ENCODE measurements at places on chromosomes 13 and 19.

GRCh38 chr19:36140304-36141038, 605 bp downstream of the CAPNS1 start:
- H3K4me3 ChIP-seq = peak overlapping the region; percentile 80
- peaks cover 14% of the 10 kb centered on the region for H3K4me1 ChIP-seq
- no peaks in the 10 kb centered on the region for H3K27me3 ChIP-seq
- DNase-seq = peak; percentile 88

GRCh38 chr19:49950956-49951526, 9.9 kb downstream of the SIGLEC11 start:
- DNase-seq = no peak
- H3K27ac ChIP-seq = no peak overlapping the region
- H3K4me1 ChIP-seq = no peaks in the 10 kb centered on the region
- no peak overlapping the region for H3K4me3 ChIP-seq

DNA sequence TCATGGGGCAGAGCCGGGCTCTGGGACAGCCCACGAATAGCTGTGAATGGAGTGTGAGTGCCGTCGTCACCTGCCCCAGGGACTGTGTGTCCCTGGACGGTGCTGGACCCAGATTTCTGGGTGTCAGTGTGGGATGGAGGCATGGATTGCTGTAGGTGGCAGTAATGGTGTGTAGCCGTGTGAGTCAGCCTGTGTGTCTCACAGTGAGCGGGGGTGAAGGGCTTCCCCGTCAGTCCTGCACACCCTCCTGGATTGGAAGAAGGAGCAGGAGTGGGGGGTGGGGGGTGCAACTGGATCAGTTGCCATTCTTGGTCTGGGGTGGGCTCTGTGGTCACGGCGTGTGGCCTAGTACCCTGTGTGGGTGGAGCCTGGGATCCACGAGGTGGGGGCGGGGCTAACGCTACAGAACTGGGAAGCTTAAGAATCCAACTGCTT, 6.5 kb upstream of the LTBP4 start:
- H3K27me3 ChIP-seq = no peaks in the 10 kb centered on the region
- no peak for DNase-seq
- H3K27ac ChIP-seq = no peak overlapping the region
- peaks cover 8% of the 10 kb centered on the region for H3K4me1 ChIP-seq
- H3K4me3 ChIP-seq = no peak overlapping the region
- no peaks in the 10 kb centered on the region for H3K36me3 ChIP-seq

- H3K4me1 ChIP-seq = no peaks in the 10 kb centered on the region
- DNase-seq = no peak
- no peak within 1 kb of the TSS for H3K4me3 ChIP-seq
- H3K27ac ChIP-seq = no peak within 1 kb of the TSS
- H3K27me3 ChIP-seq = peaks cover 84% of the 10 kb centered on the region
Measured at GRCh38 chr19:7701654-7702457, at the start of gene FCER2. FCER2 (minus strand) TSS chr19:7702131; CDS start chr19:7699760, 2,371 bp downstream.

GRCh38 chr13:25166306-25166705, 5.8 kb downstream of the AMER2 start:
- no peaks in the 10 kb centered on the region for H3K36me3 ChIP-seq
- no peaks in the 10 kb centered on the region for H3K4me1 ChIP-seq
- peaks cover 31% of the 10 kb centered on the region for H3K27me3 ChIP-seq
- H3K4me3 ChIP-seq = no peak overlapping the region

DNA sequence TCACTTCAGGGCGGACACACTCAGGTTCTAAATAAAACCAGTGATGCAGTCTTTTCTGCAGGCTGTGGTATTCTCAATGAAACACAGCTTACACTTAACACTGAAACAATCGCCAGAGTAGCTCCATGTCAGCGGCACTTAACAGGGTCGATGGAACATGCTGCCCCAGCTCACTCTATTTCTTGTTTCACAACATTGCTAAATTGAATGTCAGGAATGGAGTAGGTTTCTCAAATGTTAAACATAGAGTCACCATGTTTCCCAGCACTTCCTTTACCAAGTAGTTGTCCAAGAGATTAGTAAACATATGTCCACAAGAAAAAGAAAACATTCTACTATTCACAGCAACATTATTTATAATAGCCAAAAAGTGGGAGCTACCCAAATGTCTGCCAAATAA, 306.9 kb downstream of the SLITRK6 start:
- no peak overlapping the region for H3K4me3 ChIP-seq
- no peaks in the 10 kb centered on the region for H3K27me3 ChIP-seq
- no peak overlapping the region for H3K27ac ChIP-seq
- no peaks in the 10 kb centered on the region for H3K36me3 ChIP-seq

- DNase-seq = no peak
- no peak overlapping the region for H3K4me3 ChIP-seq
- peaks cover 3% of the 10 kb centered on the region for H3K4me1 ChIP-seq
- no peak overlapping the region for H3K27ac ChIP-seq
- no peaks in the 10 kb centered on the region for H3K27me3 ChIP-seq
- H3K36me3 ChIP-seq = no peaks in the 10 kb centered on the region
Measured at GRCh38 chr13:28705461-28706083, 13.2 kb downstream of the SLC46A3 start.
